Muscle of back (tissue), 13 donors: ENCODE measurements at places on chromosomes 2 and 18. TPM values are rescaled to one million over a fixed set of nuclear protein-coding genes. Genes with fewer than 3 reads are reported as not detected.

GRCh38 chr18:49961271-49961670 is 147.9 kb upstream of the ACAA2 start:
- DNase-seq = no peak

- no peak for DNase-seq
Measured at GRCh38 chr2:69450735-69451416, 13.6 kb upstream of the NFU1 start.

GRCh38 chr18:37540424-37541138 is 25.0 kb downstream of the CELF4 start:
- no peak for DNase-seq

GRCh38 chr2:14712111-14712510 is 79.6 kb downstream of the LRATD1 start:
- peak; percentile 71 for DNase-seq

- no peak for DNase-seq
Measured at GRCh38 chr18:56902653-56903052, 244.2 kb upstream of the BOD1L2 start.

- DNase-seq = no peak
Measured at GRCh38 chr18:45687621-45688020, 36.4 kb upstream of the SLC14A1 start.

GRCh38 chr18:812376-813171 is 532 bp upstream of the YES1 start:
- peak; percentile 97 for DNase-seq

Gene CAPN14
- polyA plus RNA-seq = 0.11 TPM

Gene KLHL29
- polyA plus RNA-seq = 8.3 TPM
